ENCODE measurements at places on chromosomes 16 and 17. TPM values are rescaled to one million over a fixed set of nuclear protein-coding genes. Genes with fewer than 3 reads are reported as not detected.

Gene UBE2Z
- total RNA-seq = 104 TPM

Gene FBXO39
- 0.20 TPM for total RNA-seq

Gene RNF43
- total RNA-seq = not detected

Gene P2RX1
- total RNA-seq = not detected

Gene ZNF624
- total RNA-seq = 5.7 TPM

Gene DNAI2
- not detected for total RNA-seq

Gene MAPK8IP3
- total RNA-seq = 92.2 TPM

Measured in endothelial cell of umbilical vein (primary cell).